ENCODE measurements at places on chromosomes 7 and 10. TPM values are rescaled to one million over a fixed set of nuclear protein-coding genes. Genes with fewer than 3 reads are reported as not detected.

DNA sequence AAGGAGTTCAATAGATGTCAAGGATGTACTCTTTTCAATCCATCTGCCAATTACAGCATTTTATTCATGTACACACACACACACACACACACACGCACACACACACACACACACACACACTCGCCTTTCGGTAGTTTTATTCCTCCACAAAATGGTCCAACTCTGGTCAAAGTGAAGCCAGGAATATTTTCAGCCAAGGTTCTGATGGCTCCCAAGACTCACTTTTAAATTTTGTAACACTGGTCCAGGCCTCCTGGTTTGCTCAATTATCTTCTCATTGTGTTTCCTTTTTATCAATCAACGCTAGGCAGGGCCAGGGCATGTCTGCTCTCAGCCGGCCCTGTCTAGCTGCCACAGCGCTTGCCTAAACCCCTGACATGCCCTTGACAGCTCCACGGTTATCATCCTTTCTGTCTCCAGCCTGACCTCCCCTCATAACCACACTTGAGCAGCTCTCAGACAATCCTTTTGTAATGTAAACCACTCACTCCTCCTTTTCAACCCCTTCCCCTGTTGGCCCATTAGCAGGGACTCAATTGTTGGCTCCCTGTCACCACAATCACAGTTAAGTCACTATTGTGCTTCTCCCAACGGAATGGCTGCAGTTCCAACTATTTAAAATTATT is 115.1 kb downstream of the ICA1 start:
- no peak for DNase-seq

- DNase-seq = no peak
Observed at GRCh38 chr10:4730998-4731397, 95.0 kb upstream of the AKR1E2 start.

DNA sequence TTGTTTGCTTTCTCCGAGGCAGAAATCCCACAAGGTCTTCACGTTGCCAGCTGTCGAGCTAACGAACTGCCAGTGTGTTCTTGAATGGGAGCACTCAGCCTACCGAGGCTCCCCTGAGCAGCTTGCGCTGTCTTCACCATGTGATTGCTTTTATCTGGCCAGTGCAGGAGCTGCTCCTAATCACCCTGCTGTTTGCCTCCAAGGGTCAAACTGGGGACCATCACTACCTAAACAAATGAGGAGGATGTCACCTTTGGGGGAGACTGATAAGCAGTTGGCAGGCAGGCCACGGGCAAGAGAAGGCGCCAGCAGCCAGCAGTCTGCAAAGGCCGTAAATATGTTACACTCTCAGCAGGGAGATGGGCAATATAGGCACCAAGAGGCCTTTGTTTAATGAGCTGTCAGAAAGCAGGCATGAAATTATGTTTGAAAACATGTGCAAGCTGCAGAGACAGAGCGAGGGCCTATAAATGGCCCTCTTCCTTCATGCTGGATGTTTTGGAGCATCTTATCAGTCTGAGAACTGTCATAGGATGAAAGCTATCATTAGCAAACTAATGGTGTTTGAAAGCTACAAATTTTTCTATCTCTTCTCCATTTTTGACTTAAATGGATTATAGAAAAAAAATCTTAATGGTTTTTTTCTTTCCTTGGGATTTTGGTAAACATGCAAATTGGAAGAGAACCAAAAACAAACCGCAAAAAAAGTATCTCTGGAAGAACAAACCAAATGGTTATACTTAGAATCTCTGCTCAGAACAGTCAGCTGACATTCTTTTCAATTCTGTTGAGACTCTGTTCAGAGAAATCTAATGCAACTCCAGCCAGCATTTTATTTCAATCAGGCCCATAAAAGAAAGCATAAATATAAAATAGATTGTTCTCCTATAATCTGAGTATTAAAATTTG is 267.3 kb upstream of the NPVF start:
- DNase-seq = no peak

- DNase-seq = no peak
Observed at GRCh38 chr10:113961182-113962031, 82.3 kb upstream of the ADRB1 start.

DNA sequence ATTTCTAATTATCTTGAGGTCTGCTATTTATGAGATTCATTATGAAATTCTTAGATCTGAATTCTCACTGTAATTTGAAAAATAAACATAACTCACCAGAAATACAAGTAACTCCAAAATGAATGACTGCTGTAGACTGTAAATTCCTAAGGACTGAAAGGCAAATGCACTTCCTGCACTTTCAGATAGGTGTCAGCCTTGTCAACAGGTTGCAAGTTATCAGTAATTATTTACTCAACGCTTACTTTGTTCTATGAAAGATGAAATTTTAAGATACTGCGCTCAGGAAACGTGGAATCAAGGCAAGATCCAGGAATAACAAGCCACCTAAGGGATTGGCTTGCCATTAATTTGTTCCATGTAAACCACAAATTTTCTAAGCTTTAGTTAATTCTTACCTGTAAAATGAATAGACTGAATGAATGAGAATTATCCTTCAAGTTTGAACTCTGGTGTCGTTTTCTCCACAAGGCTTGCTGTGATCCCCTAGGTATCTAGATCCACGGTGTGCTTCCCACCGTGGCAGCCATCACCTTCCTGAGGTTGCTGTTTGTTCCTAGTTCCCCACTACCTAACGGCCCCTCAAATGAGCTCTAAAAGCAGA is 12.6 kb downstream of the DHX32 start:
- no peak for DNase-seq

DNA sequence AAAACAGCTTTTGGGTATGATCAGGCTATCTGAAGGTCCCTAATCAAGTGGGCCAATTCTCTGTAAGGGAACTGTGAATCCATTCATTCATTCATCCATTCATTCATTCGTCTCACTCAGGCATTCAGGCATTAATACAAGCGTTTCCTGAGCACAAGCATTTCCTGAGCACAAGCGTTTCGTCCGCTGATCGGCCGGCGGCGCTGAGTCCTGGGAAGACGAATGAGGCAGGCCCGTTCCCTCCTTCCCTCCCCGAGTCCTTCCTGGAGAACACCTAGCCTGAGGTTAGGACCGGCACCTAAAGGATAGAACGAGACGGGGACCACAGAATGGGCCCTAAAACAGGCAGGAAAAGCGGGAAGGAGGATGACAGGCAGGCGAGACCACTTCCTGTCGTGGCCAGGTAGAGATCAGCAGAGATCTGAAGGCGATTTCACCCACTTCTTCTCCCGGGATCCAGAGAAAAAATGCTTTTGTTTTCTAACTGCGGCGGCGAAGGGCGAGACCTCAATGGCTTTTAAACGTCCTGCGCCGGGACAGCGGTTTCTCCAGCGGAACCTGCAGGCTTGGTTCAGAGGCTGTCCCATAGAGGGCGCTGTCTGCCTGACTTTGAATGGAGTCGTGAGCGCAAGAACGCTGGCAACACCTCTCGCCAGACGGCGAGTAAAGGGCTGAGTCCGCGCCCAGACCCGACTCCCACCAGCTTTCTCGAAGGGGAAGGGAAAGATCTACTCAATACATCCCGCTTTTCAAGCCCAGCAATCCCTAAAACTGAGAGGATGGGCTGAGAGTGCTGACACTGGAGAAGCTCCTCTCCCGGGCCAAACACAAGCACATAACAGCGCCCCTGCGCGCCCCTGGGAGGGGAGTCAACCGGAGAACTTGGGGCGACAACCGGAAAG is 2.9 kb upstream of the HMX3 start:
- DNase-seq = peak; percentile 95

DNA sequence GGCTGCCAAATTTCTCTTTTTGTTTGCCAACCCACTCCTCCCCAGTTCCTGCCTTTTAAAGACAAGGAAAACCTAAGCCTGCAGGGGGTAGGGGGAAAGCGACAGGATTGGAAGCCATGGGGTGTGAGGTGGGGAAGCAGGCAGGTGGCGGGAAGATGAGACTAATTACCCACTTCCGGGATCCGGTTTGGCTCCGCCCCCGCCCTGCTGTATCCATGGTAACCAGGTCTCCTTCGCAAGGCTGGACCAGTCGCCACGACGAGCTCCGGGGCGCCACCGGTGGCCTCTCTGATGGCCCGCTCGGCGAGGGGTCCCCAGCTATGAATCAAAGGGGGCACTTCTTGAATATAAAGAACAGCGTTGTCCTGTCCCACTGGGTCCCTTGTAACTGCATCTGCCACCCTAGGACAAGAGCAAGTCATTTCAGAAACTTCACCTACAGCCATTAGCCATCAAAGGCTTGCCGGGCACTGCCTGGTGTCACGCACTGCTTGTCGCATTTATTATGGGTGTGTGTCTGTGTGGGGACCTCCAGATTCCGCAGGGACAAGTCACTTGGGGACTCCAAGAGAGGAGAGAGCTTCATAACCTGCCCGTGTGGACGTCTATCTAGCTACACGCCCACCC is 55.4 kb upstream of the LMTK2 start:
- no peak for DNase-seq

- no peak for DNase-seq
Observed at GRCh38 chr7:115962340-115962739, 68.2 kb downstream of the TFEC start.

- peak; percentile 87 for DNase-seq
Observed at GRCh38 chr10:46992803-46993561, 81.8 kb downstream of the PTPN20 start.

DNA sequence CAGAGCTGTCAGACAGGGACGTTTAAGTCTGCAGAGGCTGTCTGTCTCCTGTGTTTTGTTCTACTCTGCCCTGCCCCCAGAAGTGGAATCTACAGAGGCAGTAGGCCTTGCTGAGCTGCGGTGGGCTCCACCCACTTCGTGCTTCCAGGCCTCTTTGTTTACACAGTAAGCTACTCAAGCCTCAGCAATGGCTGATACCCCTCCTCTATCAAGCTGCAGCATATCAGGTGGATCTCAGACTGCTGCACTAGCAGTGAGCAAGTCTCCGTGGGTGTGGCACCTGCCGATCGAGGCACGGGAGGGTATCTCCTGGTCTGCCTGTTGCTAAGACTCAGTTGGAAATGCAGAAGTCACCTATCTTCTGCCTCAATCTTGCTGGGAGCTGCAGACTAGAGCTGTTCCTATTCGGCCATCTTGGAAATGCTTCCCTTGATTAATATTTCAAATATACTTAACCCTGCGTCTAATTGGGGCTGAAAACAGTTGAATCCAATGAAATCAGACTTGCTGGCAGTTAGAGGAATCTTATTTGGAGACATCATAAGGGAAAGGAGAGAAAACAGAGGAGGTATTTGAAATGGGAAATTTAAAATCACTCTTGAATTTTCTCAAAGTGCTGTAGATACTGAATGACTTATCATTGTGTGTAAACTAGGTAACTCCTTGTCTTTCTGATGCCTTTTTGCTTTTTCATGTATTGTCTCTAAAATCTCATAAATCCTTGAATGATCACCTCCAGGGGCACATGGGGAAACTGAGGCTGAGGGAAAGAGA is 13.8 kb upstream of the CYP3A5 start:
- DNase-seq = no peak

DNA sequence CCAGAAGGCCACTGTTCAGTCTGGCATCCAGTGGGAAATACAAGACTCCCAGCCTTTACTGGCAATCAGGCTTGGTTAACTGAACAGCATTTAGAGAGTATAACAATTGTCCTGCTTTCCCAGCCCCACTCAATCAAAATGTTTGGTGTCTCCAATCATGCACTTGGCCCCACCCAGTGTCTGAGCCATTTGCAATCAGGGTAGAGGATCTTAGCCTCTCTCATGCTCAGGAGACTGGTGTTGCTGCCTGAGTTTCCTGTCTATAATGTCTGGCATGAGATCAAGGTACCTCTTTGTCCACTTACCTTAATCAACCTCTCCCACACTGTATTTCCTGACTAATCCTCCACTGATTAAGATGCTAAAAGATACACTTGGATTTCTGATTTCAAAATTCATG is 290.2 kb upstream of the GHITM start:
- no peak for DNase-seq

GRCh38 chr10:100872034-100872791 is 40.5 kb upstream of the SLF2 start:
- DNase-seq = peak; percentile 73

- peak; percentile 23 for DNase-seq
Observed at GRCh38 chr10:43963379-43963778, 314.7 kb upstream of the ZNF32 start.

- no peak for DNase-seq
Observed at GRCh38 chr7:140284062-140284461, 107.3 kb upstream of the KDM7A start.

GRCh38 chr7:140534743-140535142 is 55.4 kb upstream of the MKRN1 start:
- peak; percentile 59 for DNase-seq

- no peak for DNase-seq
Observed at GRCh38 chr10:59388671-59388976, 26.3 kb upstream of the FAM13C start.

GRCh38 chr7:98921608-98922372 is 43.5 kb downstream of the TRRAP start:
- no peak for DNase-seq

DNA sequence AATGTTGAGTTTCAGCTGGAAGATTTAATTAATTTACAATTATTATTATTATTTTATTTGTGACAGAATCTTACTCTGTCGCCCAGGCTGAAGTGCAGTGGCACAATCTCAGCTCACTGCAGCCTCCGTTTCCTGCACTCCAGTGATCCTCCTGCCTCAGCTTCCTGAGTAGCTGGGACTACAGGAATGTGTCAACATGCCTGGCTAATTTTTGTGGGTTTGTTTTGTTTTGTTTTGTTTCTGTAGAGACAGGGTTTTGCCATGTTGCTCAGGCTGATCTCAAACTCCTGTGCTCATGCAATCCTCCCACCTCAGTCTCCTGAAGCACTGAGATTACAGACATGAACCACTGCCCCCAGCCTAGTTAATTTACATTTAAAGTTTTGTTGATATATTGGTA is 93.8 kb upstream of the MEOX2 start:
- DNase-seq = no peak

DNA sequence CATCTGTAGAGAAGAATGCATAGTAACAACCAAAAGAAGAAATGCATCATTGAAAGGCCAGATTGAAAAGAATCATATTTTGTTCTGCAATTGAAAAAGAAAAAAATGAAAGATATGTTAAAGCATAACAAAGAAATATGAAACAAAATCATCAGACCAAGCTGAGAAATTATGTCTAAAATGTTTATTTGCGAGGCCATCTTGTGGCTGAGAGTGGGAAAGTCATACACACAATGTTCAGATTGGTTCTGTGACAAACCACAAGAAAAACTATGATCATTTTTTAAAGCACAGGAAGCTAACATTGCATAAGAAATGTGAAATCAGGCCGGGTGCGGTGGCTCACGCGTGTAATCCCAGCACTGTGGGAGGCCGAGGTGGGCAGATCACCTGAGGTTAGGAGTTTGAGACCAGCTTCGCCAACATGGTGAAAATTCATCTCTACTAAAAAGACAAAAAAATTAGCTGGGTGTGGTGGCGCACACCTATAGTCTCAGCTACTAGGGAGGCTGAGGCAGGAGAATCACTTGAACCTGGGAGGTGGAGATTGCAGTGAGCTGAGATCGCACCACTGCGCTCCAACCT is 36.6 kb downstream of the ABCB5 start:
- DNase-seq = no peak

- no peak for DNase-seq
Observed at GRCh38 chr7:89926194-89926593, 228.1 kb upstream of the STEAP1 start.

Gene TYW1B
- total RNA-seq = 1.6 TPM

Gene KRIT1
- total RNA-seq = 38.1 TPM

Gene MYOZ1
- 2.8 TPM for total RNA-seq

Gene ARHGAP22
- 13.4 TPM for total RNA-seq

Gene CPXM2
- total RNA-seq = 200 TPM

Gene PNLIPRP3
- not detected for total RNA-seq

Gene SLC29A3
- total RNA-seq = 6.2 TPM
